ENCODE measurements at places on chromosomes 1 and 21. TPM values are rescaled to one million over a fixed set of nuclear protein-coding genes. Genes with fewer than 3 reads are reported as not detected.

DNA sequence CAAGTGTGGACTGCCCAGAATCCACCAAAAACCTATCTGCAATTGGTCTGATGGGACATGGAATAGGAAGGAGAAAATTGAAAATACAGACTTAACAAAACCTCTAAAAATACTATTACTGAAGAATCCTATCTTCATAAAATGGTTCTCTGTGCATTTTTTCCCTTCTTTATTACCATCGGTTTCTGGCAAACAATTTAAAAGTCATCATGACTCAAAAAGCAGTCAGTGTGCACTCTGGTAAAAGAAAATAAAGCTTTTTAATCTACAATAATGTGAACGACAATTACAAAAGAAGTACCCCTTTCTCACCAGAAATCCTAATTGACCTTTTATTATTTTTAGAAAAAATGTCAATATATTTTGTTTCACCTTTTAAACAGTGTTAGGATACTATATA is 186.3 kb downstream of the TPR start:
- DNase-seq: no peak

GRCh38 chr1:181151378-181152326 is 63.2 kb downstream of the IER5 start:
- peak; percentile 34 for DNase-seq

DNA sequence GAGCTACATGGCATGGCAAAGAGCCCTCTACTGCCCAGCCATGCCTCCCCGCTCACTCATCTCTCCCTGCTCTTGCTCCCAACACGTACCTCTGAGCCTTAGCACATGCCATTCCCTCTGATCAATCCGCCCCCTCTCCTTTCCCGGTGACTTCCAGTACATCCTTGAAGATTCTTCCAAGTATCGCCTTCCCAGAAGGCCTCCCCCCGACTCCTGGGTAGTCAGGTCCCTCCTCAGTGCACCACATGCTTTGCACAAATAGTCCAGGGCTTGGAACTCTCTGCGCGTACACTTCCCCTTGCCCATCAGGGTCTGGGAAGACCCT is 77.0 kb upstream of the IFFO2 start:
- peak; percentile 20 for DNase-seq

GRCh38 chr1:175152006-175152652 is 40.4 kb downstream of the KIAA0040 start:
- peak; percentile 77 for DNase-seq

- DNase-seq: no peak
Observed at GRCh38 chr1:90387805-90388204, 329.3 kb downstream of the BARHL2 start.

DNA sequence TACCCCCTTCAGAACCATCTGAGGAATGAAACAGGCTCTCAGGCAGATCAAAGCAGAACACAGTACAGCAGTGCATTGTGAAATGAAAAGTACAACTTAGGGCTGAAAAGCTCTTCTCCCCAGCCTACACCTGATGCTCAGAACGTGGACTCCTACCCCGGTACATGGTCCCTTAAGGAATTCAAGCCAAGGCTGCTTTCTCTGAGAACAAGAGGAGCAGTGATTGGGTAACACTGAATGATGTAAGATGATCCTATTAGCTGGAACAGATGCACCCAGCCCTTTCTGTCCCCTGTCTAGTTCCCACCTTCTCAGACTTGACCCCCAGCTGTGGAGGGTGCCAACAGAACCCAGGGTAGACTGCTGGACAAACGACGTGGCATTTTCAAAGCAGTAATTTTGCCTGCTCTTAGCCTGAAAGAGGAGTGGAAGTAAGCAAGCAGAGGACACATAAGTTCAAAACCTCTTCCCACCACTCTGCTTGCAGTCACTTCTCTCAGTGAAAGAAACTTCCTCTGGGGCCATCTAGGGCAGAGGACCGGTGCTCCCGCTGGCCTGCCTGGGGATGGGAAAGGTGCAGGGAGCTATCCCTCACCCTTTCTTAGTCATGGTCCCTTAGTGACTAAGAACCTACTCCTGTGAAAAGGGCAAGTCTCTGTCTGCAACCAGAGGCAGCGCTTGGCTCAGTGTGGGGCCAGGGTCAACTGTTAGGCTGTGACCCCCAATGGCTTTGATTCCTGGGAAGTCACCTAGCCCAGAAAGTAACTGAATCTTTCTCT is 72.7 kb downstream of the TRABD2B start:
- no peak for DNase-seq

GCSAML gene
- 0.16 TPM for total RNA-seq

Measured in activated naive CD4-positive, alpha-beta T cell treated with anti-CD3 and anti-CD28 coated beads, Interleukin-2, amount 50 U/mL, for 72 hours (primary cell).